ENCODE measurements at places on chromosomes 16 and 17.

DNA sequence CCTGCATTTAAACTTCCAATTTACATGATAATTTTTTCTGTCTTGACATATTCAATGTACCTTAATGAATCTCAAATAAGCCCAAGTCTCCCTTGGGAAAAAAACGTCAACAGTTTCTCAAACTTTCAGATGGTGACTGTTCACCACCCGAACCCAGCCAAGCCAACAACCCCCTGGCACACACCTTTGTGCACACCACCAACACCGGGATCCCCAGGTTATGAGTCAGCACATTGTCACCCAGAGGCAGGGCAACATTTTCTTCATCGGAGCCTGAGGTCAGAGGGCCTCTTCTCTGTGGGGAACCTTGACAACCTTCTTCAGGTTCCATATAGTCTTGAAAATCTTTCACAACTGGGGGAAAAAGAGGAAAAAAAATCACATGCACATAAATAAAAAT lies 15.5 kb downstream of the DYNC1LI2 start:
- no peak for DNase-seq

- no peak for DNase-seq
Measured at GRCh38 chr17:43697937-43698336, 36.2 kb upstream of the MEOX1 start.

- DNase-seq = no peak
Measured at GRCh38 chr17:78761789-78762406, 20.2 kb downstream of the CYTH1 start.

GRCh38 chr17:17466511-17466910 lies 10.3 kb upstream of the MED9 start:
- no peak for DNase-seq

DNA sequence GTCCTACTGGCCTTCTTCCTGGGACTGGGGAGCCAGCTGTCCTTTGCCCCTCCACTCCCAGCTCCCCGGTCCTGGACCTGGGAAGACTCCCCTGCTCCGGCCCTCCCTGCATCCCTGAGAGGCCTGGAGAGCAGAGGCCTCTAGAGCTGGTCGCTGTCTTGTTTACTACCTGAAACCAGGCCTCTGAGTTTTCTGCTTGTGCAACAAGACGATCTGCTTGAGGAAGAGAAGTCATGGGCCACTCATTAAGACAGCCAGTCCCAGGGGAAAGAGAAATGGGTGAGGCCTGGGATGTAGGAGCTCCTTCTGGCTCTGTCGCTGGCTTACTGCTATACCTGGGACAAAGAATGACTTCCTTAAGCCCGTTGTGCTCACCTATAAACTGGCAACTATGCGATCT lies 29.8 kb upstream of the GPRC5C start:
- DNase-seq = no peak

- no peak for DNase-seq
Measured at GRCh38 chr17:9241371-9241712, 220.0 kb downstream of the NTN1 start.

DNA sequence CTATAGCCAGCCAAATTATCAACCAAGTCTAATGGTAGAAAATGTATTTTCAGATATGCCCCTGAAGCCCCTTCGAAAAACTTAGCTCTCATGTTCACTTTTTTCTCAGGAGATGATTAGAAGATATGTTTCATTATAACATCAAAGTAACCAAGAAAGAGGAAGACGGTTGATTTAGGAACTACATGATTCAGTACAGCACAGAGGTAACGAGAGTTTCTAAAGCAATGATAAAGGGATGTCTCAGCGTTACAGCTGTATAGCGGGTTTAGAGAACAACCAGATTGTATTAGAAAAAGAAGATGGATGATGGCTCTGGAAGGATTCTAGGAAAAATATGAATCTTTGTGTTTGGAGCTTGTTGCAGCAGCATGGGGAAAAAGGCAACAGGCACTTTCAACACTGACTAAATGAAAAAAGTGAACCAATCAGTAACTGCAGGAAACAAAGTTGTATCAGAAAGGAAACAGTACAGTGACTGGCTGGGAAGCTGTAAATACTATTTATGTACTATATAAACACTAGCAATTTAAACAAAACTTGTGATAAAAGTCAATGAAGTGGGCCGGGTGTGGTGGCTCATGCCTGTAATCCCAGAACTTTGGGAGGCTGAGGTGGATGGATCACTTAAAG lies 21.5 kb downstream of the MBTD1 start:
- DNase-seq = no peak

- DNase-seq = no peak
Measured at GRCh38 chr17:45221081-45222013, at the start of gene FMNL1. Gene FMNL1 (plus strand): TSS chr17:45221885. CDS start chr17:45222125, 240 bp downstream.

DNA sequence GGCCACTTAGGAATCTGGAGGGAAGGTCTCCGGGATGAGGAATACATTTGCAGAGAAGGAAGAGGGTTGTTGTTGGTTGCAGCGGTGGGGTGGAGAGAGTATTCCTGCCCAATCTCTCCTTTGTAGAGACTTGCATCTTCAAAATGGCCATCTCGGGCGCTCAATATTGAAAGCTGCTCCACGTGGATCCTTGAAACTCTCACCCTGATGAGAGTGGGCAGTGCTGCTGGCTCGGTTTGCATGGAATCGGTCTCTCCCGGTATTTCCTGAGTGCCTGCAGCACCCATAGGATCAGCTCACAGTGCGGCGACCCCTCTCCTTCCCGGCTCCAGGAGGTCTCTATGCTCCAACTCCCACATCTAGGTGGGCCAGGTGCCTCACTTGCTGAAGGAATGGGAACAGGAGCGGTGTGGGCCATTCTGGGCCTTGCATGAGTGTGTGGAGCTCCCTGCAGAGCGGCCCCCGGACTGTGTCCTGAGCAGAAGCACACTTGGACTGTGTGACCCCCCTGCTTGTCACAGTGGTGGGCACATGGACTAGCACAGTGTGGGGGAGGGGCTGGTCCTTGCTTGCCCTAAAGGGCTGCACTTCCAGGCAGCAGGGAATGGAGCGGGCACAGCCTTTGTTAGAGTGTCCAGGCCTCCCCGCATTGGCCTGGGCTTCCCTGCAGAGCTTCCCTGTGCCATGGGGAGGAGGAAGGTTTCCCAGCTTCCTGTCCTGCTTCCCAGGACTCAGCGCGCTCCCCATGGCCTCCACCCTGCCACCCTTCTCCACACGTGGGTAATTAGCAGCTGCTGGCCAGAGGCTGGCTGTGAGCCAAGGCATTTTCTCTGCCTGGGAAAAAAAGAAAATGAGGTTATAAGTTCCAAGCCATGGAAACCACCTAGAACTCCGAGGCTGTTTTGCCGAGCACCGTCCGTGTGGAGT lies 139.3 kb downstream of the IRF8 start:
- DNase-seq = no peak

GRCh38 chr16:27620541-27620940 lies 70.6 kb downstream of the KATNIP start:
- DNase-seq = no peak

DNA sequence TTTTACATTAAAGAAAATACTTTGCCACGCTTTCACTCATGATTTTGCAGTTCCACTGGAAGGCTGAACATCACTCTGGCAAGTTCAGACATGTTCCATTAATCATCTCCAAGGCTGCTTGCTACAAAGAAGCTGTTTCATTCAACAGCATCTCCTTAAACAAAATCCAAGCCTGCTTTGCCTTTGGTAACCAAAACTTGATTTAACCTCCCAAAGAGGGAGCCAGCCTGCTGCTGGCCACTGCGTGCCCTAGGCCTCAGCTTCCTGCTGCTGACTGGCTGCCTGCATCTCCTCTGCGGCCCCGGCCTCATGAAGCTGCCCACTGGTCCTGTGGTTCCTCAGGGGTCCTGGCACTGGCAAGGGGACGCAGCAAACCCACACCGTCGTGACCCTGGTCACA lies 31.8 kb downstream of the ANKRD11 start:
- no peak for DNase-seq

DNA sequence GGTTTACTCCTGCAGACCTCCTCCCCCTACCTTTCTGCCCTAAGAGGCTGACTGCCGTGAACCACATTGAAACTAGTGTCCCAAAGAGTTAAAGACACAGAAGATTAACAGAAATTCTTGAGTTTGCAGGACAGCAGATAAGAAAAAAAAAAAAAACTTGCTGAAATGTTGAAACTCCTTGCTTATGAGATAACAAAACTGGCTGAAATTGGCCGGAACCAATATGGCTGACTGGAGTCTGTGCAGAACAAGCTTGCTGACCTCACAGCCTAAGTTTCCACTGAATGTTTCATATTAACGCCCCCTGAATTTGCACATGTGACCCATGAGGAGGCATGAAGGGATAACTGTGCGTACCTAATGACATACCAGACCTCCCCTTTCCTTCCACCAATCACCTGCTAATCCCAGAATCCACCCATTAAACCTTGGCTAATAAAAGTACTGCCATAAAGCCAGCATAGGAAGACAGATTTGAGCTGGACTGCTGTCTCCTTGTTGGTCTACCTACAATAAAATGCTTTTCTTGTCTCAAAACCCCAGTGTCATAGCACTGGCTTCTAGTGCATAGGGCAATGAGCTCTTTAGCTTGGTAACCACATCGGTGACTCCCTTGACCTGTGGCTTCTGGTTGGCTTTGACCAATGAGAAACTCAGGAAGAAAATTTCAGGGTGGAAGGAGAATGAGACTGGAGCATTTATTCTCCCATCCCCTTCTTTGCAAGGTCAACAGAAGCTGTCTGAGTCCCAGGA lies 80.1 kb downstream of the PMP22 start:
- no peak for DNase-seq

- no peak for DNase-seq
Measured at GRCh38 chr16:1027501-1027815, 45.1 kb upstream of the SSTR5 start.

DNA sequence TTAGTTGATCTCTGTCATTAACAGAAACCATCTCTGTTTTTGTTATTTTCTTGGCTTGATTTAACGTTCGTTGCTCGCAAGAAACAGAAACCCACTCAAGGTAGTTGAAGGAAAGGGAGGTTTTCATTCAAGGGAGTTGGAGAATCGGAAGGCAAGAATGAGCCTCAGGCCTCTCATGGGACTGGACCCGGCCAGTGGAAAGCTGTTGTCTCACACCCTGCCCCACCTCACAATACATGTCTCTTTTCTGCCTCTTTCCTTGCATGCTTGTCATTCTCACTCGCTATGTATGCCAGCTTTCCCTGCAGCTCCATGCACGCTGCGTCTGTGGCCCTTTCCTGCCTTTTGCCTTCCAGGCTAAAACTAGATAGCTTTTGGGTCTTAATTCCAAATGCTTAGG lies 18.3 kb downstream of the DCAF7 start:
- no peak for DNase-seq

- no peak for DNase-seq
Measured at GRCh38 chr16:81526935-81527334, 82.3 kb downstream of the CMIP start.

- no peak for DNase-seq
Measured at GRCh38 chr17:73201215-73202069, 8.6 kb downstream of the COG1 start.

DNA sequence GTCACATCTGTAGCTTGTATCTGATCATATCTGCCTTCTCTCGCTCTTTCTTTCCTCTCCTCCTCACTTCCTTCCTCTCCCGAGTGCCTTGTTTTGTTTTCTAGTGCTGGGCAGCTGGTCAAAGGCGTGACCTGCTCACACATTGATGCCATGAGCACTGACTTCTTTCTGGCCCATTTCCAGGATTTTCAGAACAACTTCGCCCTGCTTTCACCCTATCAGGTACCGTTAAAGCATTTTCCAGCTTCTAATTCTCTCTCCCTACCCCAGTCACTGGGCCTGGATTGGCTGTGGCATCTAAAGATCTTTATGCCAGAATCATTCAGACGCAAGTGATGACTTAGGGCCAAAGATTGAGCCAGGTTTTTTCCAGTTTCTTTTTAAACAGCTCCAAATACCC lies 55.5 kb downstream of the OTOA start:
- DNase-seq = no peak

DNA sequence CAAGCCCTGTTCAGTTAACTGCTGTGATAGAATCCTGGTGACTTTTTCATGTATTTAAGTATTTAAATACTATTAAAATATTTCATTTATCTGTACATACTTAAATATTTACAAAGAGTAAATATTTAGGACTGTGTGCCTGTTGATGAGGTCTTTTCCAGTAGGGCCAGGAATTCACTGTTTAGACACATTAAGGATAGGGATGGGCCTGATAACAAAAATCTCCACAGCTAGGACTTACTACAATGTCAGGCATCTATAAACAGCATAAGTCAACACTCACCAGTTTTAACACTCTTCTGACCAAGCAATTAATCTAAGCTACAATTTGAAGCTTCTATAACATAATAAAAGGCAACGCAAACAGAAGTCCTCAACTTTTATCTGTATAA lies 47.6 kb downstream of the MARVELD3 start:
- no peak for DNase-seq

DNA sequence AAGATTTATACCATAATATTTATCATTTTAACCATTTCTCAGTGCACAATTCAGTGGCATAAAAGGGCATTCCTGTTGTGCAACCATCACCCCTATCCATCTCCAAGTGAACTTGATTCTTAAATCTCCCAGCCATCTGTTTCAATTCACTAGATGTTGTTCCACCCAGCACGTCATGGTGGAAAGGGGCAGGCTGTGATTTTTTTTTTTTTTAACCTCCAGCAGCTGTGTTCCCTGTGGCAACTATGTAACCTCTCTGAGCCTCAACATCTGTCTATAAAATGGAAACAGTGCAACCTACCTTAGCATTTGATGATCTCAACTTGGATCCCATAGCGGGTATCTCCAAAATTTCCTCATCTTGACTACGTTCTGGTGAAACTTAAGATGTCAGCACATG lies 604.5 kb downstream of the WWOX start:
- no peak for DNase-seq

All from omental fat pad (tissue), 4 donors.